ENCODE measurements at places on chromosomes 2 and 18.

GRCh38 chr2:232528746-232529460 lies 2.9 kb downstream of the CHRND start:
- DNase-seq, result peak; percentile 8

DNA sequence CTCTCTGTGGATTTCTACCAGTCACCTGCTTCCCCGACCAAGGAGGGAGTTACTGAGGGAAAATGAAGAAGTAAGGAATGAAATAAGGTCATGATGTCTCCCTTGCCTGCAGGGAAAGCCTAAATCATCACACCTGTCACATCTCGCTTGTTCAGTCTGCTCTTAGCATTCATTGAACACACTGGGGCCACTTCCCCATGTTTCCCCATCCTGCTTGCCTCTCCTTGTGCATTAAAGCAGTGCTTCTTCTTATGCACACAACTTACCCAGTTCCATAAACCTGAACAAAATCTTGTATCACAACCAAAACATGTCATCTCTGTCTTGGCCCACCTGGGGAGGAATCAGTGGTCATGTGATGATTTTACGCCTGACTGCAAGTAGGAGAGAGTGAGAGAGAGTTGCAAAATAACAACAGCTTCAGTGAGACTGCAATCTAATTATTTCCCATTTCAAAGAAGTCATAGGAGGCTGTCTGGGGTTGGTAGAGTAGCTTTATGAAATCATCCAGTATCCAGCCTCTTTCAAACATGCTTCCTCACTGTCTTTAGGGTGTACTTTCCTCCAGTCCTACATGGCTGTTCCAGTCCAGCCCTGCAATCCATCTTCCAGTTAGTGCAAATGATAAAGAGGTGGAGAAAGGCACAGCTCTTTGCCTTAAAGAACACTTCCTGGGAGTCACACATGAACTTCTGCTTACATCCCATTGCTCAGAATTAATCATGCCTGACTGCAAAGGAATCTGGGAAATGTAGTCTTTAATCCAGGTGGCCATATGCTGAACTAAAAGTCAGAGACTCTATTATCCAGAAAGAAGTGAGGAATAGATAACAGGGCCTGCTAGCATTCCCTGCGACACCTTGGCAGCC lies 220.1 kb downstream of the HAUS1 start:
- no peak for DNase-seq

- DNase-seq, result no peak
These were observed 132.0 kb downstream of the SH3BP4 start for GRCh38 chr2:235083822-235084221.

DNA sequence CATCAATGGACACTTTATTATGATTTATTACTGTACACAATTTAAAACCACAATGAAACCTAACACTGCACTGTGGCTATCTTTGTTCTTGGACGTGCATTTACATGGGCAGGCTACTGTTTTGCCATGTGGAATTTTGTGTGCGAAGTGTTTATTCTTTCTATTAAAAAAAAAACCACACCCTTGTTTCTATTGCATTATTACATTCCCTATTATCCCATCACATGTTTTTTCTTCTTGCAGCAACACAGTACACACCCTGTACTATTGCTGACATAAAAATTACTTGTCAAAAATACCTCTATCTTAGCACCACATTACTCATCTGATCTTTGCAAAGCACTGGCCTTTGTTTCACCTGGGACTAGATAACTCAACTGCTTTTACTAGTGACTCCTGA lies 1.5 kb downstream of the RNF152 start:
- DNase-seq, result no peak

DNA sequence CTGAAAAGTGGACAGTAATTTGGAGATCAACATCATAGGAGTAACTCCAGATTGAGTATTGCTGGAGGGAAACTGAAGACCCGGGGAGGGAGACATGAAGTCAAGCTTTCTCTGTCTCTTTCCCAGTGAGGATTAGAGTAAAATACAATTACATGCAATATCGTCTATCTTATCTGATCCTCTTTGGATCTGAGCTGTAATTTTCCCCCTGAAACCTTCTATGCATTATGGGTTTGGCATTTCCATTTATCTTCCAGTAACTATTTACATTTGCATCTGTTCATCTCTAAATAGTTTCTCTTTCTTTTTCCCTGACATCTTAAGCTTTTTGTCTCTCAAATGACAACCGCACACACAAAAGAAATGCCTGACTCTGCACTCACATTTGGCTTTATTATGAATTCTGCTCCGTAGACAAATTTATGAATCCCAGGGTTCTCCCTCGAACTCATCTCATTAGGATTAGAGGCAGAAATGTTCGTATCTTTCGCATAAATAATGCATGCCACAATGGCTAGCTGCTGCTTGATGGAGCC lies 113.1 kb downstream of the SPP2 start:
- DNase-seq, result no peak

DNA sequence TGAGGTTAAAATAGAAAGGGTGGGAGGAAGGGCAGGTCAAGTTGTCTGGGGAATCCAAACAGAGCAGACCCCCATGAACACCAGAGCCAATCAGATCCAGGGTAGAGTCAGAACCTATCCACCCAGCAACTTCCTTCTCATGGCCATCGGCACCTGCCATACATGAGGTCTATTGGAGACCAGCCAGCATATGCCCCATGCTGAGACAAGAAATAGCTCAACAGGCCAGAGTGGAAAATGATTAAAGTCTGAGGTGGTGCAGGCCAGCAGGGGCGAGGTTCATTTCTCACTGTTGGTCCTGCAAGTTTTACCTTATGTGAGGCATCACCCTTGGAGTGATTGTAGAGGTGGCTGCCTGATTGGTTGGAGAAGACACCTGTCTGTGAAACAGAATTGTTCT lies 89.2 kb downstream of the LONRF2 start:
- no peak for DNase-seq

GRCh38 chr2:151887164-151887563 lies 58.9 kb upstream of the ARL5A start:
- DNase-seq, result no peak

- DNase-seq, result no peak
These were observed 1080.9 kb upstream of the ZEB2 start for GRCh38 chr2:145600811-145601210.
